ENCODE measurements at places on chromosomes 1 and 21.

DNA sequence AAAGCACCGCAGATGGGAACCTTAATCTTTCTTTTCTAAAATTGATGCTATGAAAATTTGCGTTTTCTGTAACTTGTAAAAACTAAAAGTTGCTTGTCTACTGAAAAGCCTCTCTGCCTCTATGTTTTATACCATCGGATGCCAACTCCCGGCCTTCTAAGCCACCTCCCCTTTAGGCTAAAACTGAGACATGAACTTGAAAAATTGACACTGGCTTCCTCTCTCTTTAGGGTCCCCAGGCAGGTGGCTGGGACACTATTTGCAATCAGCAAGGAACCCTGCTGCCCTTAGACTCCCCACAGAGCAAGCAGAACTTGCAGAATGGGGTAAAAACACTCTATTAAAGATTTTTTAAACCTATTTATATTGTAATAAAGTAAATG, 151.1 kb upstream of the CAMK1G start:
- no peak for DNase-seq

DNA sequence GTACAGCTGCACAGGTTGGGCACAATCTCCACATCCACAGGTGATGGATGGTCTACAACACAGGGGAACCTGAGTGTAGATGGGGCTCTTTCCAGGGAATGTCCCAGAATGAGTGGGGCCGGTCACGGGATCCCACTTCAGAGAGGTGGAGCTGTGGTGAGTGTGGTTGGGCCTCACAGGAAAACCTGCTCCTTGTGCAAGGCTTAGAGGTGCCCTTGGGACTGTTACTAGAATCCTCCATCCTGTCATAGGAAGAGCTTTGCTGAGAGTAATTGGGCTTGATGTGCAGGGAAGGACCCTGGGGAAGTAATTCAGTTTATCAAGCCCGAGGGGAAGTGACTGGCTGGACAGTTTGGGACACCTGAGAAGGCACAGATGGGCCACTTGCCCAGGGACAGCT, 137.9 kb downstream of the ZSCAN20 start:
- DNase-seq, result no peak

DNA sequence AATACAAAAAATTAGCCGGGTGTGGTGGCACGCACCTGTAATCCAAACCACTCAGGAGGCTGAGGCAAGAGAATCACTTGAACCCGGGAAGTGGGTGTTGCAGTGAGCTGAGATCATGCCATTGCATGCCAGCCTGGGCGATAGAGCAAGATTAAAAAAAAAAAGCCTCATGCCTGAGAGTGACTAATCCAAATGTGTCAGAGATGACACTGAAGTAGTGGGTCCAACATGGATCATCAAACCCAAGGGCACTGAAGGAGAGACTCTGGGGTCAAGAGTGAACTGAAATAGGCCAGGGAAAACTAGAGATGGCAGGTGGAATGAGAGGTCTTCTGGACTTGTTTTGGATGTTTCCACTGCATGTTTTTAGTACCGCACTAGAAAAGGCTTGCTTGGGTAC, 10.2 kb upstream of the CACHD1 start:
- DNase-seq, result no peak

DNA sequence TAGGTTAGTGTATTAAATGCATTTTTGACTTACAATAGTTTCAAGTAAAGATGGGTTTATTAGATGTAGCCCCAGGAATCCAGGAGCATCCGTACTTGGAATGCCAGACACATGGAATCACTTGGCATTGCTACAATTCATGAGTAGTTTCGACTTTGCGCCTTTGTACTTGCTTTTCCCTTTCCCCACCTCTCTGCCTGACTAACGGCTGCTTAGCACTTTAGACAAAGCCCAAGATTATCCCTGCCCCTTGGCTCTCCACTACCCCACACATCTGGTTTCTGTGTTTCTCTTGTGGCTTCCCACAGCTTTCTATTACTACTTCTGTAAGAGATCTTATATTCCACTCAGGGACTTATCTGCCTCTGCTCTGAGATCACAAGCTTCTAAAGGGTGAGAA, 397.7 kb upstream of the POU3F1 start:
- DNase-seq, result no peak

- DNase-seq, result no peak
These were observed 41.9 kb upstream of the POU2F1 start for GRCh38 chr1:167178831-167179230.

DNA sequence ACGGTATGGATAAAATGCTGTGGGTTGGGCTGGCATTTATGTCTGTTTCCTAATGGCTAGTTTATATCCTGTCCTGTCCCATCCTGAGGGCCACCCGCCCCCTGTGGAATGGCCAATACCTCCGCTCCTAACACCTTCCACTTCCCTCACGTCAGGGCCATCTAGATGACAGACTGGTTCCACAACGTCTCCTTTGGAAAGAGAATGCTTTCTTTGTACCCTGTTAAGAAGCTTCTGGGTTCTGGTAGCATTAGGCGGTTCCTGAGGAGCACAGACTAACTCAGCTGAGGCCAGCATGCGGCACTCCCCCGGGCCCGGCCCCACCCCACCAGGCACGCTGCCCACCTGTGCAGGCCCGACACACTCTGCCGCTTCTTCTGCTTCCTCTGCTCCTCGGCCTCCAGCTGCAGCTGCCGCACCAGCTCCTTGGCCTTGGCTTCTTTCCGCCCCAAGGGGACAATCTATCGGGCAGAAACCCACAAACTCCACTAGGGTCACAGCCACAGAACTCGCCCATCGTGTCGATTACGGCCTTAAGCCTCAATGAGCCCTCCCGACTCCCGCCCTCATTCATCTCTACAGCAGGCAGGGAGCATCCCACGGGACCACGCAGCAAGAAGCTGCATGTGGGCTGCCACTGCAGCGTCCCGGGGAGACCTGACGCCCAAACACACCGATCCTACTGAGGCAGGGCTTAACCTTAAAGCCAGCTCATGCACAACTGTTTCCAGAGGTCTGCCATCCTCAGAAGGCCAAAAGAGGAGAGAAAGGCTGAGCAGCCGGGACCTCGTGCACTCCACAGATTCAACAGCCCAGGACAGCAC, 11.3 kb downstream of the SMIM1 start:
- DNase-seq, result no peak

DNA sequence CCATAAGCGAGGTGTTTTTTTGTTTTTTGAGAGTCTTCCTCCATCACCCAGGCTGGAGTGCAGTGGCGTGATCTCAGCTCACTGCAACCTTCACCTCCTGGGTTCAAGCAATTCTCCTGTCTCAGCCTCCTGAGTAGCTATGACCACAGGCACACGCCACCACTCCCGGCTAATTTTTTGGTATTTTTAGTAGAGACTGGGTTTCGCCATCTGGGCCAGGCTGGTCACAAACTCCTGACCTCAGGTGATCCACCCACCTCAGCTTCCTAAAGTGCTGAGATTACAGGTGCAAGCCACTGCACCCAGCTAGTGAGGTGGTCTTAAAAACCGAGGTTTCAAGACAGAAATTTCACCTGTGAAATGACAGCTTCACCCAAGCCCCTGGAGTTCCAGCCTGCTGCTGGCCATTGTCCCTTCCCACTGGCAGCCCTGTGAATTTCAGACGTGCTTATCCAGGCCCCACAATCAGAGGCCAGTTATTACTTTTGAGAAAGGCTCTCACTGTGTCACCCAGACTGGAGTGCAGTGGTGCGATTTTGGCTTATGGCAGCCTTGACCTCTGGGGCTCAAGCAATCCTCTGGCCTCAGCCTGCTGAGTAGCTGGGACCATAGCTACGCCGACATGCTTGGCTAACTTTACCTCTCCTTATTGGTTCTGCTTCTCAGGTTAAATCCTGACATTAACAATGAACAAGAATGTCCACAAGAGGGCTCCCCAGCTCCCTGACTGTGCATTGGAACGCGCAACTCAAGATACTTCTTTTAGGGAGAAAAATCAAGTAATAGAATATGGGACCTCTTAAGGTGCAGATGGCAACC, 19.4 kb downstream of the ENO1 start:
- peak; percentile 94 for DNase-seq

DNA sequence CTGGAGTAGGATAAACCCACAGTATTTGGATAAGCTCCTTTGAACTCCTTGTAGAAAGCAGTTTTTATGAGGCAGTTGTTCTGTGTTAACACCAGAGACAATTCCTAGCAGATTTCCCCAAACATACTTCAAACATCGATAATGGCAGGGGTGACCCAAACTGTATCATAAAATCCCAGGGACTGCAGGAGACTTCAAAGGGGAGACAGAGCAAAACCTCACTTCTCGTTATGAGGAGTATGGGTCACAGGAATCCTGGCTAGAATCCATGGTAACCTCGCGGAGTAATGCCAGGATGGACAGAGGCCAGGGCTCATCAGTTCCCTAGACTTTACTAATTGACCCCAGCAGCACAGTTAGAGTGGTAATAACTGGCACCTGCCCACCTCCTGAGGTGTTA, 148.0 kb downstream of the DHRS3 start:
- no peak for DNase-seq

- DNase-seq, result no peak
These were observed 213.0 kb upstream of the PRMT6 start for GRCh38 chr1:106843518-106843917.

- no peak for DNase-seq
These were observed 335.1 kb downstream of the LTN1 start for GRCh38 chr21:28657566-28657965.

DNA sequence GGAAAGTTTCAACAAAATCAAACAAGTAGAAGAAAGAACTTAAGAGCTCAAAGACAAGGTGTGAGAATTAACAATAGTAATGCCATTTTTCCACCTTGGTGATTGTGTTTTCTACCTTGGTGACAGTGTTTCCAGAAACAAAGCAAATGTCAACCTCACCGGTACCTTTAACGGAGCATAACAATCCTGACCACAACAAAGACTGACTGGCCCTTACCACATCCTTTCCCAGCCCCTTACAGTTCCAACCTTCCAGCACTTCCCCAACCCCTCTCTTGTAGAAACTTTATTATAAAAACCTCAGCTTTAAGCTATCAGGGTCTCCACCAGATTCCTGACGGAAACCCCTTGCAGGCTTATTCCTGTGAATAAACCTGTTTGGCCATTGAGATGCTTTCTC, 16.7 kb downstream of the STYXL2 start:
- DNase-seq, result no peak

- no peak for DNase-seq
These were observed 13.4 kb downstream of the PROK1 start for GRCh38 chr1:110464340-110464739.

All from NCI-H510A treated with DMSO at 0.1 percent for 48 hours (cell line).